ENCODE measurements at places on chromosomes 7 and 10.

- no peak overlapping the region for H3K4me3 ChIP-seq
- H3K27me3 ChIP-seq: no peaks in the 10 kb centered on the region
- H3K27ac ChIP-seq: no peak overlapping the region
- no peaks in the 10 kb centered on the region for H3K4me1 ChIP-seq
- H3K36me3 ChIP-seq: no peaks in the 10 kb centered on the region
Measured at GRCh38 chr7:132489776-132490237, 86.5 kb downstream of the PLXNA4 start.

DNA sequence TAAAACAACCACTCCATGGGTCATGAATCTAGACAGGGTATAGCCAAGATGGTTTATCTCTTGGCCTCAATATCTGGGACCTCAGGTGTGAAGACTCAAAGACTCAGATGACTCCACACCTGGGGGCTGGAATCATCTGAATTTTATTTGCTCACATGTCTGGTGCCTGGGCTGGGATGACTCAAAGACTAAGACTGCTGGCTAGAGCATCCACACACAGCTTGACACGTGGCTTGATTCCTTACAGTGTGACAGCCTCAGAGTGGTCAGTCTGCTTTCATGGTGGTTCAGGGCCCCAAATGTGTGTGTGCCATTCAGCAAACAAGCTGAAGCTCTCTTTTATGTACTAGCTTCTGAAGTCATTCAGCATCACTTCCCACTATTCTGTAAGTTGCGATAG, 333.7 kb downstream of the RNLS start:
- DNase-seq: no peak
- H3K4me1 ChIP-seq: no peaks in the 10 kb centered on the region
- H3K27me3 ChIP-seq: no peaks in the 10 kb centered on the region

DNA sequence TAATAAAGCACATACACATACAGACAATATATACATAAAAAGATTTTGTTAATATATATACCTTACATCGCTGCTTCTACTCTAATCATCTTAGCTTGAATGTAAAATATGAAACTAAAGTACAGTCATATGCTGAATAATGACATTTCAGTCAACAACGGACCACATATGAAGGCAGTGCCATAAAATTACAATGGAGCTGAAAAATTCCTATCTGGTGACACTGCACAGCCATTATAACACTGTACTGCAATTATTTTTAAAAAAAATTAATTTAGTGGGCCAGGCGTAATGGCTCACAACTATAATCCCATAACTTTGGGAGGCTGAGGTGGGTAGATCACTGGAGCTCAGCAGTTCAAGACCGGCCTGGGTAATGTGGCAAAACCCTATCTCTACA, 122.3 kb downstream of the JMJD1C start:
- no peaks in the 10 kb centered on the region for H3K36me3 ChIP-seq
- no peaks in the 10 kb centered on the region for H3K27me3 ChIP-seq
- DNase-seq: no peak
- H3K4me3 ChIP-seq: no peak overlapping the region
- no peaks in the 10 kb centered on the region for H3K4me1 ChIP-seq

DNA sequence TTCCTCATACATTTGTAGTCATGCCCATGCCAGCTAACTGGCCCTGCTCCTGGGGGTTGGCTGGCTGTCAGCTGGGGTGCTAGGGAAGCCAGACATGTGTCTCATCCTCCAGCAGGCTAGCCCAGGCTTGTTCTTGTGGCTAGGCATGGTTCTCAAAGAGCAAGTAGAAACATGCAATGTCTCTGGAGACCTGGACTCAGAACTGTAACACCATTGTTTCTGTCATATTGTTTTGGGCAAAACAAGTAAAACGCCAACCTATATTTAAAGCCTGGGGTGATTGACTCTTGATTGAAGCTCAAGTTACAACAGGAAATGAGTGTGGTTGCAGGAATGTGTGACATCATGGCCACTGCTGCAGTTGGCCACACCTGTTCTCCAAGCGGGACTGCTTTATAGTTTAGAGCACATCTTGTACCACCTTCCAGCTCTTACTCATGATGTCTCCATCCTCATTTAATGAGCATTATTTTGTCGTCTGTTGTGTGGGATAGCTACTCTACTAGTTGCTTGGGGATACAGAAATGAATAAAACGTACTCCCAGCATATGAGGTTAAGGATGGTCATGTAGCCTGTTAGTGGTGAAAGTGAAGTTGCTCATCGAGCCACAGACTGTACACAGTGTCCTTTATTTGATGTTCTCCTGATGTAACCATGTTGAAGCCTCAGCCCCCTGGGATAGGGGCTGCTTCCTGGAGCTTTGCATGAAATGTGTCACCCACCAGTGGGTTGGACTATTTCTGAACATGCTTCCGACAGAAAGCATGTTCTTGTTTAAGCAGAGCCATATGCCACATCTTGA, 168.4 kb downstream of the SORCS3 start:
- no peak overlapping the region for H3K4me3 ChIP-seq
- no peaks in the 10 kb centered on the region for H3K27me3 ChIP-seq
- H3K4me1 ChIP-seq: peaks cover 6% of the 10 kb centered on the region
- no peak overlapping the region for H3K27ac ChIP-seq
- H3K36me3 ChIP-seq: no peaks in the 10 kb centered on the region

GRCh38 chr10:811379-812175, 119.9 kb downstream of the LARP4B start:
- DNase-seq: no peak
- no peak overlapping the region for H3K4me3 ChIP-seq
- H3K27me3 ChIP-seq: no peaks in the 10 kb centered on the region
- H3K27ac ChIP-seq: no peak overlapping the region

GRCh38 chr7:99666013-99666395, 13.8 kb downstream of the CYP3A5 start:
- H3K36me3 ChIP-seq: no peaks in the 10 kb centered on the region
- H3K27ac ChIP-seq: no peak overlapping the region
- no peaks in the 10 kb centered on the region for H3K4me1 ChIP-seq
- H3K4me3 ChIP-seq: no peak overlapping the region
- no peak for DNase-seq

DNA sequence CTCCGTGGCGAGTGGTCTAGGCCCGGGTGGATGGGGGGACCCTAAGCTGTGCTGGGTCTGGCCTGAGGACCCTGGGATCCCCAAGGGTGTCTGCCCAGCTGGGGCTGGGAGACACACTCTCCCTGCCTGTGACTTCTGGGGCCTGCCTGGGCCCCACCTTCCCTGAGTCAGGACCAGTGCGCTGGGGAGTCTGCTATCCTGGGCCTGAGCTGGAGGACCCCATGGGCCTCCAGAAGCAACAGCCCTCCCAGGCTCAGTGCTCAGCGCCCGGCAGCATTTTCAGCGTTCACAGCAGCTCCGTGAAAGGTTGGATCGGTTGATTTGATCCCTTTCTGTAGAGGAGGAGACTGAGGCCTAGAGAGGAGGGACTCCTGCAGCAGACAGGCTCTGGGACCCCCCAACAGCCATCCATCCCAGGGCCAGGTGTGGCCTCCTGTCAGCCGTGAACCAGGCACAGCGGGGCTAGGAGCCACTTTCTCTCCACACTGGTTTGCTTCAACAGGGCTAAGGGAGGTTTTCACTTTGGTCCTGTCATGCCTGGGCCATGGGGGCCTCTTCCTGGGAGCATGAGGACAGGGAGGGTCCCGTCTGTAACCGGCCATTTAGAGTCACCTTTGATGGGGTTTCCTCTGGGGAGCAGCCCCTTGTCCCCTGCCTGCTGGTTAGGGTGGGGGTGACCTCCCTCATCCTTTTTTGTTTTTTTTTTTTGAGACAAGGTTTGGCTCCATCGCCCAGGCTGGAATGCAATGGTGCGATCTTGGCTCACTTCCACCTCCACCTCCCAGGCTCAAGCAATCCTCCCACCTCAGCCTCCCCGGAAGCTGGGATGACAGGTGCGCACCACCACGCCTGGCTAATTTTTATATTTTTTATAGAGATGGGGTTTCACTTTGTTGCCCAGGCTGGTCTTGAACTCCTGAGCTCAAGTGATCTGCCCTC, 12.4 kb downstream of the FOXL3 start:
- no peak for DNase-seq
- no peaks in the 10 kb centered on the region for H3K4me1 ChIP-seq
- H3K4me3 ChIP-seq: no peak overlapping the region

- no peaks in the 10 kb centered on the region for H3K27me3 ChIP-seq
- H3K4me1 ChIP-seq: no peaks in the 10 kb centered on the region
- no peak overlapping the region for H3K27ac ChIP-seq
- H3K4me3 ChIP-seq: no peak overlapping the region
Measured at GRCh38 chr10:22022257-22023032, 18.9 kb upstream of the DNAJC1 start.

GRCh38 chr7:92732316-92733036, 103.9 kb downstream of the CDK6 start:
- no peak overlapping the region for H3K27ac ChIP-seq
- no peak for DNase-seq
- H3K27me3 ChIP-seq: no peaks in the 10 kb centered on the region
- peaks cover 17% of the 10 kb centered on the region for H3K4me1 ChIP-seq
- no peaks in the 10 kb centered on the region for H3K36me3 ChIP-seq
- H3K4me3 ChIP-seq: no peak overlapping the region

DNA sequence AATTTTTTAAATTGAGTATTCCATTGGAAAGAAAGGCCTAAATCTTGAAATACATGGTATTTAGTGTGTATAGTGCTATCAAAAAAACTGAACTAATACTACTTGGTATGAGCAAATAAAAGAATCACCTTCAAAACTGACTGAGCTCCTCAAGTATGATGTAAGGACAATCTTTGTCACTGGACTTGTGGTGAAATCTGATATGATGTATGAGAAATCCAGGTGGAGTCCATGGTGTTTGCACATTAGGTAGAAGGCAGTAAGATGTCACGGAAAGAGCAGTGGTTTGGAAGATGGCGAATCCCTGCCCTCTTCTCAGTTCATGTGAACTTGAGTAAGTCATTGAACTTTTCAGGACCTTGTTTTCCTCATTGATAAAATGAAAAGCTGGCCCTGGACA, 62.1 kb upstream of the COL1A2 start:
- no peaks in the 10 kb centered on the region for H3K4me1 ChIP-seq
- DNase-seq: no peak
- H3K27me3 ChIP-seq: no peaks in the 10 kb centered on the region
- no peaks in the 10 kb centered on the region for H3K36me3 ChIP-seq

Measured in Karpas-422 (cell line).